Bronchial epithelial cell (primary cell): ENCODE measurements at places on chromosomes 16 and 17. TPM values are rescaled to one million over a fixed set of nuclear protein-coding genes. Genes with fewer than 3 reads are reported as not detected.

Gene KRTAP3-1
- total RNA-seq: not detected in 2 replicates

Gene ABI3
- not detected in 2 replicates for total RNA-seq

Gene AGRP
- not detected in 2 replicates for total RNA-seq

Gene SLC22A31
- total RNA-seq: 0.26 TPM in 1 of 2 replicates, not detected in the other

Gene CCDC154
- total RNA-seq: under 0.01 and 0.51 TPM in 2 replicates

Gene EXOC3L1
- total RNA-seq: not detected in 2 replicates

Gene MYOCD
- total RNA-seq: under 0.01 TPM in 1 of 2 replicates, not detected in the other

Gene IRX6
- not detected in 2 replicates for total RNA-seq
